ENCODE measurements at places on chromosomes 4 and X.

DNA sequence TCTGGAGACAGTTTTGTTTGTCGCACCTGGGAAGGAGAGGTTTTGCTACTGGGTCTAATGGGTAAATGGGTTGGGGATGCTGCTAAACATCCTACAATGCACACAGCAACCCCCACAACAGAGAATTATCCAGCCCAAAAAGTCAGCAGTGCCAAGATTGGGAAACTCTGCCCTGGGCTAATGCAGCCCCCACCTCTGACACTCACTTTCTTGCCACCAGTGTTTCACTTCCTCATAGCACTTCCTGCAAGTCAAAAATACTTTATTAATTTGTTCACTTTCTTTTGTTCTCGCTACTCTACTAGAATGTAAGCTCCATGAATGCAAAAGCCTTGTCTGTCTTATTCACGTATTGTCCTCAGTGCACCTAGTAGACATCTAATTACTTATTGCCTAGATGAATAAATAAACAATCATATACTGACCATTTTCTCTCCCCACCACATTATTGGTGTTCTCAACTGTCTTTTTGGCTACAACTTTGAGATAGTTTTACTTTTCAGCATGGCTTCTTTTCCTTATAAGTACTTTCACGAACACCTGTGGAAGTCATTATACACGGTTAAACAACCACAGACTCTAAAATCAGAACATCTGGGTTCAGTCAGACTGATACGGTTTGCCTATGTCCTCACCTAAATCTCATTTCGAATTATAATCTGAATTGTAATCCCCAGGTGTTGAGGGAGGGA lies 82.0 kb upstream of the PITX2 start:
- no peak for DNase-seq

GRCh38 chrX:22467571-22467970 lies 194.9 kb downstream of the CBLL2 start:
- no peak for DNase-seq

GRCh38 chr4:128006592-128006991 lies 41.4 kb downstream of the ABHD18 start:
- no peak for DNase-seq

- DNase-seq: no peak
These were observed 575 bp downstream of the RCHY1 start for GRCh38 chr4:75513526-75514130.

DNA sequence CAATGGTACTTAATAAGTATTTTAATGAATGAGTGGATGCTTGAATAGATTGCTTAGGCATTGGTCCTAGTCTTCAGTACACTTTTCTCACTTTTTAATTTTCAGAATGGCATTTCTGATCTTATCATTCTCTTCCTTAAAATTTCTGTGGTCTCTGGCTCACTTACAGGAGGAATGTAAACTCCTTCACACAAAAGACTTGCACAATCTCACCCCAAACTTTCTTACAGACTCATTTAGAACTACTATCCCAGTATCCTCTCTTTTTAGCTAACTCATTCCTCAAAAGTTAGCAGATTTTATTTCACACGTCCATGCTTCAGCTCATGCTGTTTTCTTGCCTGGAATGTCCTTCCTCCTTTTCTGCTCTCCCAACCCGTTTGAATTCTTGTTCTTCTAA lies 350.1 kb downstream of the GRXCR1 start:
- DNase-seq: no peak

GRCh38 chr4:77202491-77202890 lies 45.5 kb downstream of the CCNG2 start:
- no peak for DNase-seq

DNA sequence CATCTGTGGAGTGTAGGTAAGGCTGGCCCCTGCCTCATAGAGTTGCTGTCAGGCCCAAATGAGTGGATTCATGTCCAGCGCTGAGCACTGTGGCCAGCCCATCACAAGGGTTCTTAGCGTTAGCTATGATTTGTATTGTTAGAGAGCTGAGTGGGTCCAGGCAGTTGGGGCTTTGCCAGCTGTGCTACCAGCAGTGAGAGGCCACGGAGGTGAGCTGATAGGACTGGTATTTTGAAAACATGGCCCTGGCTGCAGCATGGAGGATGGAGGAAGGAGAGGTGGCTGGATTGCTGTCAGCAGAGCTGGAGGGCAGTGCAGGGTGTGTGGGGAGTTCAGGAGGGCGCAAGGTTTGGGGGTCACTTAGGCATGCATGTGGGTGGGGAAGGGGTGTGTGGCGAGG lies 69.8 kb downstream of the PSAPL1 start:
- no peak for DNase-seq

DNA sequence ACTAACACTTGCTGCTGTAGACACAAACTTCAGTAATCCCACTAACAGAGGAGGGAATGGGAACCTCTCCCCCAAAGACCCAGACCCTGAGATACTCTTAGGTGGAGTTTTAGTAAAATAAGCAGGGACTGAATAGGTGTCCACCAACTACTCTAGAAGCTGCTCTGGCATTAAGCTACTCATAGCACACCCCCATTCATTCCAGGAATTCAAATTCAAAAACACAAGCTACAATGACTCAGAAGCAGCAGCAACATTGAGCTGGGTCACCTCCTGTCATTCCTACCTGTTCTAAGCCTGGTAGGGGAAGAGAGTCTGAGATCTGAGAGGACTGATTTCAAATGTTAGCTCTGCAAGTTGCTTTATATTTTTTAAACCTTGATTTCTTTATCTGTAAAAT lies 135.4 kb upstream of the FRMPD4 start:
- DNase-seq: no peak

GRCh38 chrX:39476604-39477021 lies 621.1 kb downstream of the BCOR start:
- DNase-seq: peak; percentile 12

GRCh38 chr4:3514806-3515501 lies 17.3 kb downstream of the LRPAP1 start:
- DNase-seq: no peak

GRCh38 chr4:7214359-7214758 lies 22.0 kb downstream of the SORCS2 start:
- no peak for DNase-seq

- DNase-seq: peak; percentile 2
These were observed 210.9 kb downstream of the KLHL4 start for GRCh38 chrX:87728459-87728858.

- peak; percentile 63 for DNase-seq
These were observed 91.3 kb upstream of the WDR44 start for GRCh38 chrX:118254611-118255010.

GRCh38 chrX:47321386-47321785 lies 49.0 kb upstream of the ZNF157 start:
- peak; percentile 37 for DNase-seq

- DNase-seq: no peak
These were observed 2.5 kb downstream of the PDGFC start for GRCh38 chr4:156969101-156969500.

GRCh38 chr4:168319486-168320019 lies 1.0 kb upstream of the DDX60 start:
- no peak for DNase-seq

DNA sequence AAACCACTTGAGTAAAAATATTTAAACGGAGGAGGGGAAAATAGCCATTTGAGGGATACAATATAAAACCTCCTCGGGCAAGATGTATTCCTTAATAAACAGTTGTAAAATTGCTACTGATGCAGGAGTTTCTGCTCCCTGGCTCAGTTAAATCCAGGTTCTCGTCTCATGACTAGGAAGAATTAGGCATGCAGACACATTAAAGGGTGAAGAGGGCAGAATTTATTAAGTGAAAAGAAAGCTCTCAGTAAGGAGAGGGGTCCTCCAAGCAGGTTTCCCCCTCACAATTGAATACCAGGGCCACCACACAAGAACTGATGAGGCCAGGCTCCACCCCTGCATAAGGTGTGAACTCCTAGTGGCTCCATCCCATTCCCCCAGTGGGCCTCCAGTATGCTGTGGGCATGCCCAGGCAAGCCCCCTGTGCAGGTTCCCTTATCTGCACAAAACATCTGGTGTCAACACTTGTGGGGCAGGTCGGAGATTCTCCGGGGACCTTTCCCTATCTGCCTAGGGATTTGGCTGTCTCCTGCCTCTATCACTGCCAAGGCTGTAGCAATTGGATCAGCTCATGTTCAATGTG lies 80.4 kb downstream of the HS6ST2 start:
- no peak for DNase-seq

DNA sequence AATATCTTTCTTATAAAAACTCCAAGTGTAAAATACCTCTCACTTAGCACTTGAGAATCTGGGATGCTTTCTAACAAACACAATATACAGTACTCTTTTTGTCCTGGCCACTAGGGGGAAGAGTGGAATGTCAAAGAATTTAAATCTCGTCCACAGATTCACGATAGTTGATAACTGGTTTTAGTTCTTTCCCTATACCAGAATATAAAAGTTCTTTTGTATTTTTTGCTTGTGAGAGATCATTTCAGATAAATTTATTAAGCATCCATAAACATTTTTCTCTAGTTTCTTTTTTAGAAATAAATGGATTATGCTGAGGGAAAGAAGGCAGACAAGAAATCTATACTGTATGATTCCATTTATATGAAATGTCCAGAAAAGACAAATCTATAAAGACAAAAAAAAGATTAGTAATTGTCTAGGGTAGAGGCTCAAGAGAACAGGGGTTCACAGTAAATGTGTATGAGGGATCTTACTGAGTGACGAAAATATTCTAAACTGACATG lies 50.4 kb downstream of the MGARP start:
- DNase-seq: peak; percentile 46

DNA sequence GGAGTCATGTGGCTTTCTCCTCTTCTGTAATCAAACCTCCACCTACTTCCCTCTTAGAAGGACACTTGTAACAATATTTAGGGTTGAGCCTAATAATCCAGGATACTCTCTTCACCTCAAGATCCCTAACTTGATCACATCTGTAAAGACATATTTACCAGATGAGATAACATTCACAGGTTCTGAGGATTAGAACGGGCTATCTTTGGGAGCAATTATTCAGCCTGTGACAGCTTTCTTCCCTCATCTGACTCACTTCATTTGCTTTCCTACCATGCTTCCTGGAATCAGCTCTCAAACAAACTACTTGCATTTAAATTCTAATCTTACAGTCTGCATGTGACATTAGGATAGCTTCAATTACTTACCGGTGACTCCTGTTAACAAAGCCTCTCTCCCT lies 133.5 kb upstream of the NDST3 start:
- no peak for DNase-seq

DNA sequence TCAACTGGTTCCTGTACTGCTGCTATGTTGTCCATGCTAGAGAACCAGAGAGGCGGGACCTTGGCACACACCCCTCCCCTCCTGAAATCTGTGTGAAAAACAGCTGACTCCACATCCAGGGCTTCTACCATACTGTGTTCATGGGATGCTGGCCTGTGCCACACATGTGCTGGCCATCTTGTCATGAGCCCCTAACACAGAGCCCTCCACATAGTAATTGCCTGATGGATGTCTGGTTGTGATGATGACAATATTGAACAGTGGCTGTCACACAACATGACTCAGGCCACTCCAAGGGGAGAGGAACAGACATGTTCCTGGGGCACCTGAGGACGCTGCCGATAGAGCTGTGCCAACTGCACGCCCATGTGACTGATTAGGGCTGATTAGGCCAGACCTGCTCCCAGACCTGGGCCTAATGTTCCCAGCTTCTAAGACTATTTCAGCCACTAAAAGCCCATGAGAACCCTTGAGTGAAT lies 13.1 kb downstream of the SLC25A5 start:
- DNase-seq: no peak

GRCh38 chr4:120718979-120719566 lies 203.5 kb downstream of the PRDM5 start:
- DNase-seq: peak; percentile 47

DNA sequence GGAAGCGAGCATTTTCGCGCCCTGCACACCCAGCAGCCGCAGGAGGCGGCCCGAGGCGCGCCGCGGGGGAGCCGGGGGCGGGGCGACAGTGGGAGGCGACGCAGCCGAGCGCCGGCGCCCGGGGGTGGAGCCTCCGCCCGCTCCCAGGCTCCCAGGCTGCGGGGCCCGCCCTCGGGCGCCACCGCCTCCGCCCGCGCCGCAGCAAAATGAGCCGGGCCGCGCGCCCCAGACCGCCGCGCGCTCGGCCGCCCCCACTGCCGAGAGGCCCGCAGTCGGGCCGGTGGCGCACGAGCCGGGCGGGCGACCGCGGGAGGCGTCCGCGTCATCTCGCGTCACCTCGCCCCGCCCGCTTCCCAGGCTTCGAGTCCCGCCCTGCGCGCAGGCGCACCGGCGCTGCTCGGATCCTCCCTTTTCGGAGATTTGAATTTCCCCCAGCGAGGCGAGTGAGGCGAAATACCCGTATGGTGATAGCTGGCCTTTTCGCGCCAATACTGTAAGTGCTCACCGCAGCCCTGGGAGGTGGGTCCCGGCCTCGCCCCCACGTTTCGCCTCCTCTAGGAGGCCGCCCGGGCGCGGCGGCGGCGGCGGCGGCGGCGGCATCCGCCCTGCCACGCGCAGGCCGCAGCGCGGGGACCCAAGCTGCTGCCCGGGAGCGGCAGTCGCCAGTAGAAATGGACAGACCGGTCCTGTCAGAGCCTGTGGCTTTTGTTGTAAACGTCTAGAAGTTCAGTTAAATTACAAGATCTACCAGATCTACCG lies at the start of gene TMEM187:
Gene TMEM187, plus strand, starts transcription at position 387 of the 759 bp plus-strand sequence. CDS start 9,309 bp downstream, outside the sequence.
- DNase-seq: peak; percentile 94

GRCh38 chr4:7165874-7166201 lies 26.5 kb upstream of the SORCS2 start:
- DNase-seq: no peak

GRCh38 chr4:159966746-159967145 lies 863.9 kb downstream of the RAPGEF2 start:
- DNase-seq: no peak

DNA sequence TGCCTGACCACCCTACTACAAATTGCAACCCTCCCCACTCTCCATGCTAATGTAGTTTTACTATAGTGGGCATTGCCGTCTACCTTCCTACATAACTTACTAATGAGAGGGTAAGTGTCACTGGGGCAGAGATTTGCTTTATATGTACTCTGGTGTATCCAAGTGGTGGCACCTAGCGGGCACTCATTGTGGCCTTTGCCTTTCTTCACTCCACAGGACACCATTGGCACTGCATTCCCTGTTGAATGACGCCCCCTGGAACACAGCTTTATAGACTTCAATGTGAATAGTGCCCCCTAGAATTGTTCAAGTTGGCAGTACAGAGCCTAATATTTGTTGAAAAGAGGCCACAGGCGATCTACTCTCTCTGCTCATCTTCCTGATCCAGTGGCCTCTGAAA lies 215.8 kb downstream of the MID1IP1 start:
- DNase-seq: no peak

DNA sequence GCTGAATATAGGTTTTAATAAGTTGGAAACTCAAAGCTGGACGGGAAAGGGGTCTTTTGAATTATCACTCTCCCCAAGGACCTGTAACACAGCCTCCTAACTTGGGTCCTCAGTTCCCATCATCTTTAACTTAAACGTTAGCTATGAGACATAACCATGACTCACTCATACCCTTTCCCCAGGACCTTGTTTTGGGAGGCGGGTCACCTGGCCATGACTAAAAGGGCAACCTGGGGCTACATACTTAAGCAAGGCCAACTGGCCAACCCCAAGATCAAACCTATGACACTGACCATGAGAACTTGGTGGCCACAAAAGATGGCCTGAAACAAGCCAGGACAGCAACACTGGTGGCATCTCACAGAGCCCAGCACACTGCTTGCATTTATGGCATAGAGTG lies 89.0 kb downstream of the SH3KBP1 start:
- DNase-seq: no peak

All from SK-N-DZ (cell line).